Activated CD4-positive, alpha-beta T cell treated with anti-CD3 and anti-CD28 coated beads, Interleukin-2, Interleukin-4, amounts not matched to agents 100 ng/mL and 50 ng/mL, durations not matched to agents 16 hours and 8 hours (primary cell): ENCODE measurements at places on chromosomes 12 and 14.

GRCh38 chr12:1272142-1272541 is 281.1 kb downstream of the ERC1 start:
- no peak for DNase-seq

- DNase-seq, result no peak
Observed at GRCh38 chr14:23629832-23630396, 6.2 kb upstream of the DHRS2 start.

DNA sequence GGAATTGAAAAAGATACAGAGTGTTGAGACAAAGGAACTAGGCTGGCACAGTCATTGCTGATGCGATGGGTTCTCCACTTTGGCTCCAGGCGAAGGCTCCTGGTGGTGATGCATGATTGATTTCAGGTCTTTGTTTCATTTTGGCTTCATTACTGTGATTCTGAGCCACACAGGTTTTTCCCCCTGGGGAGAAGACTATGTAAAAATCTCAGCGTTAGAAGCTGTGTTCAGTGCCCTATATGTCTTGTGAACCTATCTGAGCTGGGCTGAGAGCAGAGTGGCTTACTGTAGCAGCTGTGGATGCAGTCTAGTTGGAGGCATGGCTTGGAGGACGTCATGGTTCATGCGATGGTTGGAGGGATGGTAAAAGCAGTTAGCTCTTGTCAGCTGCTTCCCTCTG is 54.0 kb downstream of the GPATCH2L start:
- no peak for DNase-seq

DNA sequence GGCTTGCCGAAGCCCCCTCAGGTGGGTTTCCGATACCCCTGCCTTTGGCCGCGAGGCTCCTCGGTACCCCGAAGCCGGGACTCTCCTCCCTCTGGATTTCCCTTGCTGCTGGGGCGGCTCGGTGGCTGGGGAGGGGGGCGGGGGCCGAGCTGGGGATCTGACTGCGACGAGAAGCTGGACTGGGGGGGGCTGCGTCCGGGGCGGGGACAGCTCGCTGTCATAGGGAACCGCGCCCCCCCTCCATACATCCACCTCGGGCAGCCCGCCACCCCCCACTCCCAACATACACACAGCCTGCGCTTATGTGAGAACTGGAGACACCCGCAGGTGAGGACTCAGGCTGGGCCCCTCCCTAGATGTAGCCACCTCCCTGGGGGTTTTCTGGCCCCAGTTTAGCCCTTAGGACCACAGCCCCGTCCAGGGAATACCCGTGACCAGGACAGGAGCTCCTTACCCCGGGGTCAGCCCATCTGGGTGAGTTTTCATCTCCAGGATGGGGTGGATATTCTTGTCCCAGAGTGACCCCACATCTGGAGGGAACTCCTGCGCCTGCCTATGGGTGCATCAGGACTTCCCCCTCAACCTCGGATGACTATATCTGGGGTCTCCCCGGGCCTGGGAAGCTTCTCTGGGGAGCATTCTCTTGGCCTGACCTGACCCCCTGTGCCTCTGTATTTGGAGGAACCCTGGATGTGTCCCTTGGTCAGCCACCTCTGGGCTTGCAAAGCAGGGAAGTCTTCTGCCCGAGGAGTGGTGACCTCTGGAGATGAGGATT is 687 bp downstream of the ASIC1 start:
- no peak for DNase-seq

DNA sequence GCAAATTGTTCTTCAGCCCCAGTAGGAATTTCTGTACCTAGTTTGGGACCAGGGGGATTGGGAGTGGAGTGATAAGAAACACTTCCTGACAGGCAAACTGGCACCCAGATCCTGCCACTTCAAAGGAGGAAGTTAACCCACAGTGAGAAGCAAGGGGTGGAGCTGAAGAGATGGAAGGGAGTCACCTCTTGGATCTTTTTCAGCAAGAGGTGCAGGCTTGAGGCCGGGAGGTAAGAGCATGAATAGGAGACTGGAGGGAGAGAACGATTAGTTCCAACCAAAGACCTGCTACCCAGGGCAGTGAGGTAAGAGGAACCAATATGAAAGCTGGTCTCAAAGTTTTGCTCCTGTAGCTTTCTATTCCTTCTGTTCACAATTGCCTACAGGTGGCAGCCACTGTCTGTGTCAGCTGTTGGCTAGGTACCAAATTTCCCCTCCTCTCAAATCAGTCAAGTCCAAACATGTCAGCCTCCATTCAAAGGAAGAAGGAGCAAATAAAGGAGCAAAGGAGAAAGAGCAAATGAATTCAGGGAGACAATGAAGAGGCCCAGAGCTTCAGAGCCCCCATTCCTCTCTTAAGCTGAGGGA is 14.9 kb upstream of the TAC3 start:
- no peak for DNase-seq

- DNase-seq, result no peak
Observed at GRCh38 chr12:19483727-19484126, 44.4 kb downstream of the AEBP2 start.

DNA sequence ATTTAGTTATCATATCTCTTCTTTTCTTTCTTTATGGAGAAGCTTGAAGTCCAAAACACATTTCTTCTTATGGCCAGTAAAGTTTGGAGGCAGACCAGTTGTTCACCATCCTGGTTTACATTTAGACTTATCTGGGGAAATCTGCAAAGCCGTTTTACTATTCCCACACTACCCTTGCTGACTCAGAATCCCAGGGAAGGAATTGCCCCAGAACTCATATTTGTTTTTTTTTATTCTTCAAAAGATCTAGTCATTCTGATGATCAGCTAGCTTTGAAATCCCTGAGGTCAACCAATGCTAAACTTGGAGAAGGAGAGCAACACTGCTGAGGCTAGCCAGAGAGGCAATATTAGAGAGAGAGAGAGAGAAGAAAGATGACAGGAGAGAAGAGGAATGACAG is 12.3 kb upstream of the LMO3 start:
- DNase-seq, result no peak

GRCh38 chr14:102373110-102373509 is 10.4 kb downstream of the TECPR2 start:
- DNase-seq, result no peak

DNA sequence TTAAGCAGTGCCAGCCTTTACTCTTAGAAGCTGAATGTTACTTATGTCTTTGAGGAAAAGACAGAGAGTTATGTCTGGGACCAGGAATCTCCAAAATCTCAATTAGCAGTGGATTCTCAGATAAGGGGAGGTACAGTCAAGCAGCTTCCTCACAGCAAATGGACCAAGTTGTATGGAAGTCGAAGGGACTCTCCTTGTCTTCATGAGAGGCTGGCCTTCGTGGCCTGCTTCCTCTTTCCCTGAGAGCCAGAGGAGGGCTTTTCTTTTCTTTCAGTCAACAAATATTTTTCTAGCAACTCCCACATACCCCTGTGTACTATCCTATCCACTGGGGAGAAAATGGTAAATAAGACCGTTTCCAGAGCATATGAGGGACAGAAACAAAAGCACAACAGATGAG is 6.6 kb upstream of the WNT5B start:
- no peak for DNase-seq

DNA sequence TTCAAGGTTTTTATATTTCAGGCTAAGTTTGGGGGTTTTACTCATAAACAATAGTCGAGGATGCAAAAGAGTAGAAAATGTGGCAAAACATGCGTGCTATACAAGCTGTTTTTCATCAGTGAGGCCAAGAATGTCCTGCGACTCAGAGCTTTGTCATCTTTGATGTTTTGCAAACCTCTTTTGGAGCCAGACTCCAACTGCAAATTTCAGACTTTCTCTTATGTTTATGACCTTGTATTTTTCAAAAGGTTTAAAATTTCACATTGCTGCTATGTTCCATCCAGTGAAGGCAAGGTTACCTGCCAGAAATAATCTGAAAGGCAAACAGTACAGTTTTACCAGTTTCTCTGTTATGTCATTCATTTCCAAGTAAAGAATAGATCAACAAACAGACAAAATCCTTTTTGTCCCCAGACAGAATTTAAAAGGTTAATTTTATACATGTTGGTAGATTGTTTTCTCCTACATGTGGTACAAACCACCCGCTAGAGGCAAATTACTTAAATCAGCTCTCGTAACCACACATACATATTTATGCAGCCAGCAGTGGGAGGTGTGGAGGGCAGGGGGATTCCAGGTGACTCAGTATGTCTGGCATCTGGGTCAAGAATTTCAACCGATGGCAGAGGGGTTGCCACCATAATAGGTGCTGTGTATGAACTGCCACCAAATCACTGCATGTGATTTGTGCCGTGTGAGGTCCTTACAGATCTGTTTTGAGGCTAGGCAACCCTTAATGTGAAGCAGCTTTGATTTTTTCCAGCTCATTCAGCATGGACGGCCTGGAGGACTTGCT is 119.8 kb upstream of the CPM start:
- peak; percentile 79 for DNase-seq

GRCh38 chr14:102215071-102215470 is 75.4 kb downstream of the WDR20 start:
- DNase-seq, result no peak

DNA sequence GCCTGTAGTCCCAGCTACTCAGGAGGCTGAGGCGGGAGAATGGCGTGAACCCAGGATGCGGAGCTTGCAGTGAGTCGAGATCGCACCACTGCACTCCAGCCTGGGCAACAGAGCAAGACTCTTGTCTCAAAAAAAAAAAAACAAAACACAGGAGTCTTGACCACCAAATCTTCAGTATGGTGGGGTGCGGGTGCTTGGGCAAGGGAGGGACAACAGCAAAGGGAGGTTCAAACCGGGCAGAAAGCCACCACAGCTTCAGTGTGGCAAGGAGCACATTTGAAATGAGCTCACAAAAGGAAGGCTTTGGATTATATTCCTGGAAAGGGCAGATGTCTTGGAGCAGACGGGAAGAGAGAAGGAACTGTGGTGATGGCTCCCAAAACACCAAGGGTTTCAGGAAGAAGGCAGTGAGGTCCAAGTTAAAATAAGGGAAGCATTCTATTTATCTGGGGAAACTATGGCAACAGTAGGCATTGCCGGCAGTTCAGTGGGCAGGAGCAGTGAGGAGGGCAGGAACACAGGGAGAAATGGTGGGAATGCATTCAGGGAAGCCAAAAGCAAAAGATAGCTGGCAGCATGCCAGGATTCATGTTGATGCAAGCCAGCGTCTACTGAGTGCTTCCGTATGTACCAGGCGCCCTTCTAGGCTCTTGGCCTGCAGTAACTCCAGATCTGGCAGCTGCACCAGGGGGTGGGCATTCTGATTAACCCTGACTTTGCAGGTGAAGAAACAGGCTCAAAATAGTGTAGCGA is 51.0 kb upstream of the SRSF5 start:
- no peak for DNase-seq

GRCh38 chr12:99619389-99620158 is 28.0 kb upstream of the GARIN6 start:
- DNase-seq, result peak; percentile 46

- DNase-seq, result no peak
Observed at GRCh38 chr12:53093777-53094393, 3.6 kb upstream of the IGFBP6 start.

- DNase-seq, result no peak
Observed at GRCh38 chr14:93997082-93997481, at the start of gene CCDC197. Gene CCDC197 (plus strand): TSS chr14:93997301. CDS start chr14:93998132, 831 bp downstream.

DNA sequence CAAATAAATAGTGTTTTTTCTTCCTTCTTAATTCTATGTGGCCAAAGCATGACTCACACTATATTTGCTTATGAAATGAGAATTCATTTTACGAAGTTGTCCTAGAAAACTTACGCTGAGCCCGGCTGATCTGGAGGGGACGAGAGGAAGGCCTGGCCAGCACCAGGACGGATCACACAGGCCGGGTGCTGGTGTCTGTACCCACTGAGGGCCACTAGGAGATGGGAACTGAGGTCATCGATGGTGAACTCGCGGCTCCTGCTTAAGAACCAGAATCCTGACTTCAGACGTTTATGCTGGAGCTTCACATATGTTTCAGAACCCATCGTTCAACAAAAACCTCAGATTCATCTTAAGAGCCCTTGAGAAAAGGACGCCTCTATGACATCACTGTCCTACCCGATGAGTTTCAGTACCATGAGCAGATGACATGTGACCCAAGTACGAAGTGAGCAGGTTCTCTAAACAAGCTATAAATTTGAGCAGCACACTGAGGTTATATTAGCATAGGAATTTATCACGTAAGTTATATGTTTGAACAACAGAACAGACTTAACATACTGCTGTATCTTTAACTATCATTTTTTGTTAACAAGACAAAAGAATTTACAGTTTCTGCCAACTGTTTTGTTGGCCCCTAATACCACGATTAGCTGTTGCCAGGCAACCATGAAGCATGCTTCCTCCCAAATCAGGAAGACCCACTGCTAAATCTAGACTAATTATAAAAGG is 111.9 kb downstream of the FOXN3 start:
- DNase-seq, result no peak

DNA sequence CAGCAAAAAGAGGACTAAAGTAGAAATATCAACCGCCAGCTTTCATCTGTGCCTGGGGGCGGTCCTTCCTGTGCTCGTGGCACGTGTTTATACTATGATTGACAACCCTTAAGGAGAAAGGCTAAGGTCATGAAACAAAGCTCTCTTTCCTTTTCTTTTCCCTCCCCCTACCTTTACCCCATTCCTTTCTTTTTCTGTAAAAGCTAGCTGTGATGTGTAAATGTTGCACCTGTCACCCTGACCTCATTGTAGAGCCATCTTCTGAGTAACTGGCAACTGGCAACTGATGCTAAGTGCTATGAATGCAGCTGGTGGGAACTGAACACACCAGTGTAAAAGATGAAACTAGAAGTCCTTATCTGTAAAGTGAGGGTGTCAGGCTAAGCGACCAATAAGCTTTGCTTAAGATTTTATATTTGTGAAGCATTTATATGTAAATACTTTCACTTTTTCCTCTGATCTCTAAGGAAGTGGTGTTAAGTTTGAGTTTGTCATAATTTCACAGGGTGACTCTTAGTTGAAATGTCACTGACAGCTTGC is 102.8 kb upstream of the BCAT1 start:
- DNase-seq, result peak; percentile 65

GRCh38 chr12:56018356-56018755 is 2.5 kb upstream of the IKZF4 start:
- DNase-seq, result no peak

DNA sequence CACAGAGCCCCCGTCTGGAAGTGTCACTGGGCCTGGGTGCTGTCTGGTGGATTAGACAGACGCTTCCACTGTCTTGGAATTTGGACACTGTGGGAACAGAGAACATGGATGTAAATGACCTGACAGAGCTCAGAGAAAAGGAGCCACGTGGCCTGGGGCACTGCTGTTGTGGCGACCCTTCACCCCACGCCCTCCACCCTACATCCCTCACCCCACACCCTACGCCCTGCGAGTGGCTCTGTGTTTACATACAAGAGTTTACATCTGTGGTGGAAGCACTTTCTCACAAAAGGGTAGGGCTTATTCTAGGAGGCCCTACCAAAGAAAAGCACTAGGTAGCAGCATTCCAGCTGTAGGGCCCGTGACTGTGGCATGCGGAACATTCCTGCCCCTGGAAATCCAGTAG is 47.7 kb downstream of the B4GALNT3 start:
- DNase-seq, result no peak
